ENCODE measurements at places on chromosomes 5 and 9. TPM values are rescaled to one million over a fixed set of nuclear protein-coding genes. Genes with fewer than 3 reads are reported as not detected.

DNA sequence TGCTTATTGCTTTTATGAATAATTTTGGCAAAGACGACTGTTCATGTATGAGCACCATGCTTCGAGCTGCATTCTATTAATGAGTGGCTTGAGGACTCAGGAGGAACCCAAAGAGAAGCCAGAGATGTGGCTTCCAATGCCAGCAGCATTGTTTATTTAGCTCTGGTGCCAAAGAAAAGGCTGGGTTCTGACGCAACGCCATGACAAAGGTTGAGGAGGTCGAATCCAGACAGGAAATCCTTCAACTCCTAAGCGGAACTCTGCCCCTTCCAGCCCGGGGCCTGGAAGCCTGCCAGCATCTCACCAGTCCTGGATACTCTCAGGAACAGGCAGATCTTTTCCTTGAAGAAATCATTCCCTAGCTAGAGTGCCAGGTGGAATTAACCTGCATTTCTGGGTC, 104.4 kb downstream of the ARHGAP26 start:
- DNase-seq, result no peak
- H3K4me1 ChIP-seq, result peaks cover 29% of the 10 kb centered on the region
- H3K27ac ChIP-seq, result no peak overlapping the region

Gene TMEM174
- total RNA-seq, result not detected

- H3K4me1 ChIP-seq, result peaks cover 4% of the 10 kb centered on the region
- H3K27me3 ChIP-seq, result no peaks in the 10 kb centered on the region
- H3K27ac ChIP-seq, result no peak overlapping the region
These were observed 385.3 kb downstream of the PRELID2 start for GRCh38 chr5:145449794-145450193.

DNA sequence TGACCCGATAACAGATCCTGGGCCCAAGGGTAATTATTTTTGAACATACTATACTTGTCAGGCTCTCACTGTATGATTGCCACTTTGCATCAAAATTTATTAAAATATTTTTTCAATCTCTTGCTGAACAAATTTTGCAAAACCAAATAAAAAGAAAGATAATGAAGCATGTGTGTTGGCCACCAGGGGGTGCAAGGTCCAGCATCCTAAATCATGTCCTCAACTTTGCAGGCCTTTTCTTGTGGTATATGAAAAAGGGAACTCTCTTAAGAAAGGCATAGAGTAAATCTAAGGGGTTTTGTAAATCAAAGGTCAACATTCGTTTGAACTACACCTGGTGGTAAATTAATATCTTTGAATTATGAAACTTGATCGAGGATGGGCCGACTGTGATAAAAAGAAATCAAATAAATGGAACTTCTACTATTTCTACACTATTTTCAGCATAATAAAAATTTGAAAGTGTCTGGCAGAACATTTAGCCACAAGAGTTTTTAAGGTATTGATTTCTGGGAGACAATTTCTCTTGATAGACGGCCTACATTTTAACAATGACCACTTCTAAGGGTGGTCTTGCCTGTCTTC, 676.5 kb downstream of the DMRTA1 start:
- no peaks in the 10 kb centered on the region for H3K4me1 ChIP-seq
- no peaks in the 10 kb centered on the region for H3K27me3 ChIP-seq
- no peak overlapping the region for H3K27ac ChIP-seq
- H3K4me3 ChIP-seq, result no peak overlapping the region
- H3K36me3 ChIP-seq, result no peaks in the 10 kb centered on the region

GRCh38 chr5:99866740-99867139, 668.4 kb upstream of the FAM174A start:
- H3K27ac ChIP-seq, result no peak overlapping the region
- no peaks in the 10 kb centered on the region for H3K4me1 ChIP-seq
- no peaks in the 10 kb centered on the region for H3K27me3 ChIP-seq
- H3K36me3 ChIP-seq, result no peaks in the 10 kb centered on the region
- DNase-seq, result no peak

DNA sequence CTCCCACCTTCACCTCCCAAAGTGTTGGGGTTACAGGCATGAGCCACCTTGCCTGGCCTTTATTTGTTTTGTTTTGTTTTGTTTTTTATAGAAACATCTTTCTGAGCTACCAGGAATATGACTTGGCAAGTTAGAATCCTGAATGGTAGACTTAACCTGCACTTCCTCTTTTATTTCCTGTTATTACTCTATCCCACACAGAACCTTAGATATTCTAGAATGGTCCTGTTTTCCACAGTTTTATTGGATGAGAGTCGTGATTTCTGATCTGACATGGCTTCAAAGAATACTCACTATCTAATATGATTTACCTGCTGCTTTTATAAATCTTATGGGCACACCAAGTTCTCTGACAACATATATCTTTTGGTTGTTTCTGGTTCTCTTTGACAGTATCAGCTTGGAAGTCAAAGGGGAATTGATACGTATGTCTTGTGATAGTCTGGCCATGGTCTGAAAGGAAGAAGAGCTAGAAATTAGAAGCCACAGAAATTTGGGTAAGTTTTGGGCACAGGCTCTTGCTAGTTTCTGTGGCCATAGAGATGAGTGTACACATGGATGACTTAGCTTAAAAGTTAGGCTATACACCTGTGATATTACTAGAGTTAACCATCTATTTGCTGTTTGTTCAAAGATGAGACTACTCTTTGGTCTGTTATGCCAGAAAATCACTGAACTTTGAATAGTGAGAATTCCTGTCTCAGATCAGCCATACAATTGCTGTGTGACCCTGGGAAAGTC, 4.7 kb upstream of the PANK3 start:
- peaks cover 5% of the 10 kb centered on the region for H3K4me1 ChIP-seq
- H3K27me3 ChIP-seq, result no peaks in the 10 kb centered on the region
- H3K36me3 ChIP-seq, result no peaks in the 10 kb centered on the region
- no peak for DNase-seq

Gene HAVCR2
- 0.49 TPM for total RNA-seq

Gene AP3B1
- total RNA-seq, result 40.7 TPM

Gene FAM151B
- not detected for total RNA-seq

Gene GPRIN1
- 14.6 TPM for total RNA-seq

GRCh38 chr5:133032852-133033742, 6.7 kb upstream of the ZCCHC10 start:
- H3K4me1 ChIP-seq, result no peaks in the 10 kb centered on the region
- H3K4me3 ChIP-seq, result no peak overlapping the region
- no peaks in the 10 kb centered on the region for H3K27me3 ChIP-seq

DNA sequence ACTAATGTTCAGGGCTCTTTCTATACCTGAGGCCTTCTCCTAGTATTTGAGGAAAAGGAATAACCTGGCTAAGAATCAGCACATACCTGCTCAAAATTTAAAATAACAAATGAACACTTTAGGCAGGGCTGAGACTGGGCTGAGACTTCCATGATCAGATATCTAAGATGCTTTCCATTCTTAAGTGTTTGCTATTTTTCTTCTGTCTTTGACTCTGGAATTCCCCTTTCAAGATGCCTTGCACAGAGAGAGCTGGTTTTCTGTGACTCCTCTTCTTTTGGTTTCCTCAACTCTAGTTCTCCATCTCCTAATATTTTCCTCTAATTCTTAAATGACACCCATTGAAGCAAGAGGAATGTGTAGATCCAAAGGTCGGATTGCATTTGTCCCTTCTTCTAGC, 61.1 kb downstream of the DPYSL3 start:
- H3K27ac ChIP-seq, result peak overlapping the region; percentile 61
- peak overlapping the region; percentile 83 for H3K4me3 ChIP-seq
- peaks cover 9% of the 10 kb centered on the region for H3K36me3 ChIP-seq
- peaks cover 75% of the 10 kb centered on the region for H3K4me1 ChIP-seq
- no peaks in the 10 kb centered on the region for H3K27me3 ChIP-seq

All from GM23338 (cell line).